ENCODE measurements at places on chromosomes 4 and X.
A peak's percentile ranks its signal among the peaks of the same experiment; 100 is the strongest.

GRCh38 chr4:74228691-74229640 lies 71.0 kb downstream of the MTHFD2L start:
- peak; percentile 89 for DNase-seq

GRCh38 chr4:168618577-168619265 lies 121.9 kb downstream of the PALLD start:
- DNase-seq = peak; percentile 63

- peak; percentile 46 for DNase-seq
Measured at GRCh38 chr4:151094290-151094751, 5.1 kb upstream of the RPS3A start.

GRCh38 chr4:173176010-173176409 lies 7.4 kb downstream of the GALNT7 start:
- DNase-seq = no peak

DNA sequence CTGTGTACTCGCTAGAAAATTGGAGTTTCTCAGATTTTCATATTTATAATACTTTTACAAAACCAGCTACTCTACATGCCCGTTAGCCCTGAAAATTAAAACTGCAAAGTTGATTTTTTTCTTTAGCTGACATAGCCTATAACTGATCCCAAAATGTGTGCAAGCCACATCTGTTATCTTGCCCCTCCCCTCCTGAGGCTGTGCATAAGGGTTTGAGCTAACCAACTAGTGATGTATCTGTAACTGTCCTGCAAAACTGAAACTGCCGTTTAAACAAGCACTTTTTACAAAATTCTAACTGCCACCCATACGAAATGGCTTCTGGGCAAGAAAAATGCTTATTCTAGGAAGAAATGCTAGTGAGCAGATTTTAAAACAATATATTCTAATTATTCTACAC lies 59.1 kb downstream of the EDNRA start:
- no peak for DNase-seq

DNA sequence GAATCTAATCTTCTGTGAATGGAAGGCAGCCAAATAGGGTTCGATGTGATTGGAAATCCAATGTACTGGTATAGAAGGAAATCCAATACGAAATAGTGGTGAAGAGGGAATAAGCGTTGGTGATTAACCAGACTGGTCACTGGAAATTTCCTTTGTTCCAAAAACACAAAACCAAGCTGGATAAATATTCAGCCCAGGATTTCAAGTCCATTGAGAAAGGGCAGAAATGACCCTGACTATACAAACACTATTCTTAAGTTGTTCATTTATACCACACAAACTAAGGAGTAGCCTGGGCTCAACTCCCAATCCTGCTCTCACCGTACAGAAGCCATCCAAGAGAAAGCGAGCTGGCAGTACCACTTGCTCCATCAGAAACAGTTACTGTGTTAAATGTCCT lies 32.2 kb downstream of the PCDH19 start:
- no peak for DNase-seq

DNA sequence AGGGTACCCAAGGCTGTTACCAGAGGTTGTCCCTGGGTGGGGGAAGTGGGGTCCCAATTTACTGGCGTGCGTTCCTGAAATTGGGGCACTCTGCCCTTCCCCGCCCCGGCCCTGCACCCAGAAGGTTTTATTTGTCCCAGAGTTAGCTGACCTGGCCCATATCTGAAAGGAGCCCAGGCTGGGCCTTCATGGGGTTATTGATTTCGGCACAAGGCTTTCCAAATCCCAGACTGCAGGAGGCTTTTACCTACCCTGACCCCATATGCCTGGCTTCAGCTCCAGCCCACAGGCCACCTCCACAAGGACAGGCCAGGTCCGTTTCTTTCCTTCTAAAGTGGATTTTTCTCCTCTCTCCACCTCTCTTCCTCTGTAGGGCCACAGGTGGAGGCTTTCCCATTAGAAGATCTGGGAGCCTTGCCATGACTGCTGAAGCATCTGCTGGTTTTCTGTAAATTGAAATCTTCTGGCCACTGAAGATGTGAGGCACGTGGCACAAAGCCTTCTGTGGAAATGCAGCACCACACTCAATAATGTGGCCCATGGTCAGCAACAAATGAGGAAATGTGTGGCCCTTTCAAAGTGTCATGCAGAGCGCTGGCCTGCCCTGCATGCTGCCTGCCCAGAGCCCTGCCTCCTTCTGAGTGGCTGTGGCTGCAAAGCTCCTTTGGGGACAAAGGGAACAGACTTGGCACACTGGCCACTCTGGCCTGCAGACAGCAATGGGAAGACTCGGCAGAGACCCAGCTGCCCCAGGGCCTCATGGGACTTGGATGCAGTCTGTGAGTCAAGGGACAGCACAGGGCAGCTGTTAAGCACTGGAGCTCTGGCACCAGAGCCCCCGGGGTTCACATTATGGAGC lies 43.1 kb upstream of the MTM1 start:
- no peak for DNase-seq

- DNase-seq = peak; percentile 98
Measured at GRCh38 chrX:2677764-2678163, 13.3 kb upstream of the CD99 start.

- peak; percentile 80 for DNase-seq
Measured at GRCh38 chr4:169307576-169307975, 36.8 kb upstream of the SH3RF1 start.

DNA sequence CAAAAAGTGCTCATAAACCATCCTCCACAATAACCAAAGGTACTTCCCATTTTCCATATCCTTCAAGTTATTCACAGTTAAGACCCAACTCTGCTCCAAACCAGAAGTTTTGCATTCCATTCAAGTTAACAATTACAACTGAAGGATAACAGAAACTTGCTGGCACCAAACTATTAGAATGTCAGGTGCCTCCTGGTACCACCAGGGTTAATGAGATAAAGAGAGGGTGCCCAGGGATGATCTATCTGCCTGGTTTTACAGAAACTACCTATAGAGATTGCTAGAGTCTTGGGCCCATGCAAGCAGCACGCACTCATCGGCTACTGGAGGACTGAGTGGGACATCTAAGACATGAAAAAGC lies 114.6 kb downstream of the RBM47 start:
- peak; percentile 90 for DNase-seq

DNA sequence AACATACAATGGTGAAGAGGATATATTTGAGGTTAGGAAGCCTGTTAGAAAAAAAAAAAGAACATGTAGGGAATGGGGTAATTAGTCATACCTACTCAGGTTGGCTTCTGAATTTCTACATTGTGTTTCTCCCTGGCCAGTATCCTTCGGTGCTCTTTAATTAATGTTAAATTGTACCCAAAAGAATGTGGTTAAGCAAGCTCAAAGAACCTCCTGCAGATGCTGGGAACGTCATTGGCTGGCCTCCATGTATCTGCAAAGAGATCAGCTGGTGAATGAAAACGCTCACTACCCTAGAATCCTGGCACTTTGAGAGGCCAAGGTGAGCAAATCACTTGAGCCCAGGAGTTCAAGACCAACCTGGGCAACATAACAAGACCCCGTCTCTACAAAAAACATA lies 942.3 kb upstream of the PRKX start:
- DNase-seq = peak; percentile 61

- peak; percentile 43 for DNase-seq
Measured at GRCh38 chr4:38281371-38282071, 321.3 kb downstream of the PTTG2 start.

GRCh38 chr4:5719350-5720055 lies 8.5 kb downstream of the EVC start:
- no peak for DNase-seq

- no peak for DNase-seq
Measured at GRCh38 chrX:41868392-41868977, 54.9 kb downstream of the CASK start.

DNA sequence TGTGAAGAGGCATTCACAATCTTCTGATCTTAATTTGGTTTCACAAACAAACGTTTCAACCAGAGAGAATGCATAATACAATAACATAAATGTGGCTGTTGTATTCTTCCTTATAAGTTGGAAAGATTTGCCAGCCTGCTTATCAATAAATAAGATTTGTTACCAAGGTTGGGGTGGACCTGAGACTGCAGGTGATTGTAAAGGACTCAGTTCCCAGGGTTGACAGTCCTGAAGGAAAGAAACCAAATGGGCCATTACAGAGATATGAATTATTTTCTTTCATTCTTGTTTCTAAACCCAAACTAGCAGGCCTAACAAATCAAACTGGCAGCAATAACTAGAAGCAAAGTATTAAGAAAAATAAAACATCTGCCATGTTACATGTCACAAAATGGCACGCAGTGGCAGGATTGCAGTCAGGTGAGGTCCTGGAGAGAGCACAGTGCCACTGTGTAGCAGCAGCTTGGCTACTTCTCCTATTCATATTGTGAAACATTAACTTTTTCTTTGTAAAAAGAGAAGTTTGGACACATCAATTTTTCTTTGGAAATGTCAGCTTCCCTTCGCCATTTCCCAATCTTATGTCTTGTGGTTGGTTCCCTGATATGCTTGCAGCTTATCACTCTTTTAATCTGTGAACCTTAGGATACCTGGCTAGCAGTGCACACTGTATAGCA lies 133.8 kb upstream of the EMCN start:
- DNase-seq = no peak

DNA sequence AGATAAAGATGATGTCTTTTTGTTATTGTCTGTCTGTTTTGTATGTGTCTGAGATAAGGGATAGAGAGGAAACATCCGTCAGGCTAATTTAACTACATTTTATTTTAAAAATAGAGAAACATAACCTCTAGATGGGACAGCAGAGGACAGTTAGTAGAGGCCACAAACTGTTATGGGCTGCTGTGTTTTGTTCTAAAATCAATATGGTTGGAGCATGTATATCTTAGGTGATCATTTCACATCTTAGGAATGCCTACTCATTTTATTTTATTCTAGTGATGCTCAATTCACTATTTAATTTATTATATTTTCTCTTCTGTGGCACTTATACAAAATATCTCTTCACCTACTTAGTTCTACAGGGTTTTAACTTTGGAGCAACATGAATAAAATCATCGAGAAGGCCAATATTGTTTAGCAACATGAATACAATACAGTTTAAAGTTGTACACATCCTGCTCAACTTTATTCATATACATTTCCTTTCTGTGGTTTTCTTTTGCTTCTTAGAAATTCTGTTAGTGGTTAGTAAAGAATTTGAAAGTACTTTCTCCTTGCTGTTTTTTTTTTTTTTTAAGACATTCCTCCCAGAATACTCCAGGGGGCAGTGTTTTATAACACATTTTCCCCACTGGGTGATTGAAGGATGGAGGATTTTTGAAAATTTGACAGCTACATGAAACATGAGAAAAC lies 392.9 kb downstream of the UNC5C start:
- peak; percentile 41 for DNase-seq

GRCh38 chr4:40881851-40882250 lies 132.1 kb downstream of the NSUN7 start:
- DNase-seq = no peak

GRCh38 chr4:119059221-119059620 lies 76.4 kb upstream of the MYOZ2 start:
- no peak for DNase-seq

GRCh38 chr4:185358514-185358913 lies 37.2 kb downstream of the LRP2BP start:
- no peak for DNase-seq

- DNase-seq = no peak
Measured at GRCh38 chr4:52566136-52567031, 92.7 kb downstream of the USP46 start.

DNA sequence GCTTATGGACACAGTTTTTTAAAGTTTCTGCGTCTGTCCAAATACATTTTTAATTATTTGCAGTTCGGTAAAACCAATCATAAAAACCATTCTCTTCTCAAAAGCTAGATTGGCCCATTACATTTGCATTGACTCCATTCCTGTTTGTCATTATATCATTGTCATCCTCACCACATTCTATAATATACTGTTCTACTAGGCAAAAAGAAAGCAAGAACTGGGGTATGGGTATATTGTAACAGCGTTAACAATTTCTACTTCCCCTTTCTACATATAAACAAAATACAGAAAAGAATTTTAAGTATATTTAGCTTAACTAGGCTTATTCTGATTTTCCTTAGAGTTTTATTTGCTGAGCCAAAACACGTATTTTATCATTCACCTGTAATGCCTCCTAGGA lies 91.8 kb downstream of the RAP1GDS1 start:
- DNase-seq = no peak

DNA sequence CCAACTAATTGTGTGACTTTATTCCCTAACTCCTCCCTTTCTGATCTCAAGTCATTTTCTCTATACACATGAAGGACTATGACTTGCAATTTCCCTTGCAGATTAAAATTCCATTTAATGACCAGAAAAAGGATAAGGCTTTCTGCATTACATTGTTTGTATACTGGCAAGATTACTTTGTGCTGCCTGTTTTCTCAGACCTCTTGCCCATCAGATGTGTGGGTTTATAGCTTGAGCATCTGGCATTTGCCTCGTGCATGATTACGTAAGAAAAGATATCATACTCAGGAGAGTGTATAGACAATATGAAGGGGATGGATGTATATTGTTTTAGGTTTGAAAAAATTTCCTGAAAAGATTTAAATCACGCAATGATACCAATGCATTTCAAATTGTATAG lies 593.8 kb upstream of the SLIT2 start:
- DNase-seq = no peak

DNA sequence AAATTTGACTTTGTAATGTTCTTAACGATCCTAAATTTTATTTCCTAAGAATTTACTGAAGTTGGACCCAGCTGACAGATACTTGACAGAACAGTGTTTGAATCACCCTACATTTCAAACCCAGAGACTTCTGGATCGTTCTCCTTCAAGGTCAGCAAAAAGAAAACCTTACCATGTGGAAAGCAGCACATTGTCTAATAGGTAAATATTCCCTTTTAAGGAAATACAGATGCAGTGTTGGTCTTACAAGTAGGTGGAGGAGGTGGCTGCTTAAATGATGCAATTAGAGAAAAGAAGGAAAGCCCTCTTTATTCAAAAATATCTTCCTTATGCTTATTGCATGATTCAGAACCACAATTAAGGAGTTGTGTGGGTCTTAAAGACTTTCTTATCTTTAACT lies 73.5 kb downstream of the RS1 start:
- DNase-seq = no peak

GRCh38 chrX:65589304-65589703 lies 54.7 kb upstream of the LAS1L start:
- no peak for DNase-seq

DNA sequence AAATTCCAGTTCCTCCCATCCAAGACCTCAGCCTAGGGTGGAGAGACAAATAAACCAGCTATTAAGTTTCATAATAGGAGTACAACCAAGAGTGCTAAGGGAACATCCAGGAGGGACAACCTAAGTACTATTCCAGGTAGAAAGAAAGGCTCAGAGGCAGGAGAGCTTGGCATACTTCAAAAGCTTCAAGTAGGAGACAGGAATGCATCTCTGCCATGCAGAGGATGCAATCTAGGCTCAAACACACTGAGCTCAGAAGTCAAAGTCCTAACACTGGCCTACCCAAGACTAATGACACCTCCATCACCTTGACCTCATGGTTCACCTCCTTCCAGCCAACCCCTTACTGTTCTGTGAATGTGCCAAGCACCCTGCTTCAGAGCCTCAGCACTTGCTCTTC lies 8.1 kb downstream of the WDFY3 start:
- DNase-seq = no peak

- no peak for DNase-seq
Measured at GRCh38 chr4:102447413-102447812, 53.7 kb upstream of the NFKB1 start.

Data from epithelial cell of esophagus (primary cell).